ENCODE measurements at places on chromosomes 5 and 9.
A peak's percentile ranks its signal among the peaks of the same experiment; 100 is the strongest.

DNA sequence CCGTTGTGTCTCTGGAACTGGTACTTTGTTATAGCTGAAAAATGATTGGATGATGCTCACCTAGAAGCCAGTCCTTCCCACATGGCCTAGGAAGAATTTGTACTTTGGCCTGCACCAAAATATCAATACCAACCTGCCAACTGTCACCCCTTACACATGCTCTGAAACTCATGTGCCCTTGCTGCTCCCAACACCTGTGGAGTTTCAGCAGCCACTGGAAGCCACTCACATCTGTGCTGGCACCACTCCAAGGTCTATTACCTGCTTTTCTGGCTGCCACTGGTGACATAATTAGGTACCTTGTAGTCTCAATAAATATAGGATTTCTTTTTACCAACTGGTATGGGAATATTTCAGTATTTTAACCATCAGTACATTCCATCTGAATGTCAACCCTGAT lies 363.6 kb downstream of the SH3GL2 start:
- no peak for DNase-seq

DNA sequence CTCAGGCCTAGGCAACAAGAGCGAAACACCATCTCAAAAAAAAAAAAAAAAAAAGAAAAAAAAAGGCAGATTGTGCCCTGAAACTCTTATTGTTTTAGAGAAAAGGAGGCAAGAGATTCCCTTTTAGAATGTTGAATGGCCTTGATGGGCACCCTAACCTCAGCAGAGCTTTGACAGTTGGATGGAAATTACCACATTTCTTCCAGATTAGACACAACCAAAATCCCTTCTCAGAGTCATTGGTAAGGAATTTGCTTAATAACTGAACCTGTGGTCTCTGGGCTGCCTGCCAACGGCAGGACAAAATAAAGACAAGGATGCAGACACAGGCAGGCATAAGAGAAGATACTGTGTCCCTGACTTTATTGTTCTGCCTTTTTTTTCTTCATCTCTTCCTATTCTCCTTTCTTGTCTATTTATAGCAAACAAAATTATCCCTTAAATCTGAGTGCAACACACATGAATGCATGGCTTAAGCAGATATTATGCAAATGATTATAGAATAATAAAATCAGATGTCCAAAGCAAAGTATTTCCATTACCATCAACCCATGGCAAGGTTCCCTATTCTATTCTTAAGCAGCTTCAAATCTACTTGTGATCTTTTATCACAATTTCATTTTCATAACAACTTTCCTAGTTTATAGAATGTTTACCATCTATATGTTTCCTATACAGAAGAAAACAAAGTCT lies 37.3 kb upstream of the TRIO start:
- DNase-seq = no peak

- DNase-seq = no peak
These were observed 13.1 kb downstream of the NR6A1 start for GRCh38 chr9:124758061-124758460.

- no peak for DNase-seq
These were observed 17.3 kb downstream of the ADRB2 start for GRCh38 chr5:148843510-148844318.

GRCh38 chr5:123929055-123929474 lies 417.1 kb downstream of the CSNK1G3 start:
- no peak for DNase-seq

DNA sequence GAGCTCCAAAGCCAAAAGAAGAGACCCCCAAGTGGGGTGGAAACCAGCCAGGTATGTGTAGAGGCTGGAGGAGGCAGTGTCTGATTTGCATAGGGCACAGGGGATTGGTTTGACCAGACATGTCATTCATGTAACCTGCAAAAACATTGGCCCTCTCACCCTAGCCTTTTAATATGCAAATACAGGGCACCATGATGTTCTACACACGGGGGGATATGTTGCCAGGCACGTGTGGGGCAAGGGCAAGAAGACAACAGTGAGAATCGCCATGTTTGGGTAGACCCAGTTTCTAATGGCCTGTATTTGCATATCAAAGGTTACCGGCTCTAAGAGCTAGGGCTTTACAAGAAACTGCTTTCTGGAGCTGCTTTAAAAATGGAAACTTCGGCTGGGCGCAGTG lies 208.9 kb downstream of the GOLPH3 start:
- DNase-seq = peak; percentile 64

GRCh38 chr9:120734607-120735410 lies 20.5 kb upstream of the MEGF9 start:
- DNase-seq = no peak

DNA sequence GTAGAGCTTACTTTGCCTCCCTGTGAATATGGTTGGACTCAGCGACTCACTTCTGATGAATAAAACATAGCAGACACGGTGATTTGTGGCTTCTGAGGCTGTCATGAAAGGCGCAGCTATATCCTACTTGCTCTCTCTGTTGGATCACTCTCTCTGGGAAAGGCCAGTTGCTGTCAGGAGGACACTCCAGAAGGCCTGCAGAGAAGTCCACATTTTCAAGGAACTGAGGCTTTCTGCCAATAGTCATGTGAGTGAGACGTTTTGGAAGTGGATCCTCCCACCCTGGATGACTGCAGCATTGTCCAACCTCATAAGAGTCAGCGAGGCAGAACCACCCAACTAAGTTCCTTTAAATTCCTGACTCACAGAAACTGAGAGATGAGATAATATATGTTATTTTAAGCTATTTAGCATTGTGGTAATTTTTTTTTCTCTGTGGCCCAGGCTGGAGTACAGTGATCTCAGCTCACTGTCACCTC lies 156.0 kb upstream of the MAST4 start:
- no peak for DNase-seq

DNA sequence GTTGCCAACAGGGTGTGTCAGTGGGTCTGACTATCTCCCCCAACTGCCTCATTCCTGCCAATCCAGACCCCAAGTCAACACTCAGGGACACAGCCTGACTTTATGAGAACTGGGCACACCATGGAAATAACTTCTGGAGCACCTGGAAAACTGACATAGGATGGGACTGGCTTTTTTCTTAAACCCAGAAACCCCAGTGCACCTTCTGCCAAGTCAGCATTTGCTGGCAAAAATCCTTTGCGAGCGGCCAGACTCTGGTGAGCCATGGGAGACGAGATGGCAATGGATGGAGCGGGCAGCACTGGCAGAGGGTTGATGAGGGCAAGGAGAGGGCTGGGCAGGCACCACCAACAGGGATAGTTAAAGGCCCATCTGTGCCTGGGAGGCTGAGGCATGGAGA lies 114.4 kb upstream of the OSMR start:
- DNase-seq = no peak

DNA sequence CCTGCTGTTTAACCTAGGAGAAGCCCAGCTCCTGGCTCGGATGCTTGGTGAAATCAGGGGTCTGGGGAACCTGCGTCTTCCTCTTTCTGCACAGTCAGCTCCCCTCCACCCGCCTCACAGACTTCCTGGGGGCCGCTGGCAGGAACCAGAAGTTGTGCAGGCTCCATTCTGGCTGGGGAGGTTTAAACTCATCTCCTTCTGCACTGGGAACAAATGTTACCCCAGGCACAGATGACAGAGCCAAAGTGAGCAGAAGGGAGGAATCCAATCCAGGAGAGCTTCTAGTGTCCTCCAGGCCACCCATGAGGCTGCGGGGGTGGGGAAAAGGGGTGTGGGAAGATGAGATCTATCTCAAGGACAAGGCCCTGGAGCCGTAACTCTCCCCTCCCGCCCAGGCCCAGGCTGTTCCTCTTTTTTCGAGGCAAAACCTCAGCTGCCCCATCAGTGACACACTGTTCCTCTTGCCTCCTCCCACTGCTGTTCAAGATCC lies 31.2 kb downstream of the KCNMB1 start:
- peak; percentile 44 for DNase-seq

- DNase-seq = no peak
These were observed 370.8 kb downstream of the TMEM38B start for GRCh38 chr9:106065136-106065535.

- no peak for DNase-seq
These were observed 92.7 kb downstream of the SV2C start for GRCh38 chr5:76175821-76176403.

DNA sequence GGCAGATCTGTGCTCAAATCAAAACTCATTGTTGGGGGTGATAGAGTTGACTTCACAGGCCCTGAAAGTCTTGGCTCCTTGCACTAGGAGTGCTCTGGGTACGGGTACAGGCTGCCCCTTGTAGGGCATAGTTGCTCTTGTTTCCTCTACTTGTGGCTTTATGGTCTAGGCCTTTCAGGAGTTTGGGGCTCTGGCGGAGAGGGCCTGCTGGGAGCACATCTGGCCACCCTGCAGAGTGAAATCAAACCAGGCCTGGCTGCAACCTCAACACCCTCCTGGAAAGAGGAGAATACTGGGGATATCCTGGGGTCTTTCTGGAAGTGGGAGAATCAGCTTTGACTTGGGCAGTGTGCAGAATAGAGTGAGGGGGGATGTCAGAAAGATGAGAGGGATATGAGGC lies 1.5 kb downstream of the TGFBI start:
- DNase-seq = no peak

DNA sequence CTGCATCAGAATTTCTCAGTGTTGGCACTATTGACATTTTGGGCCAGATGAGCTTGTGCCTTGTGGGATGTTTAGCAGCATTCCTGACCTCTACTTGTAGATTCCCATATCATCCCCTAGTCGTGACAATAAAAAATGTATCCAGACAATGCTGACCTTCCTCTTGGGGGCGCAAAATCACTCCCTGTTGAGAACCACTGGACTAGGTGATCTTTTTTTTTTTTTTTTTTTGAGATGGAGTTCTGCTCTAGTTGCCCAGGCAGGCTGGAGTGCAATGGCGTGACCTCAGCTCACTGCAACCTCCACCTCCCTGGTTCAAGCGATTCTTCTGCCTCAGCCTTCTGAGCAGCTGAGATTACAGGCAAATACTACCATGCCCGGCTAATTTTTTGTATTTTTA lies 22.6 kb downstream of the STXBP1 start:
- DNase-seq = no peak

DNA sequence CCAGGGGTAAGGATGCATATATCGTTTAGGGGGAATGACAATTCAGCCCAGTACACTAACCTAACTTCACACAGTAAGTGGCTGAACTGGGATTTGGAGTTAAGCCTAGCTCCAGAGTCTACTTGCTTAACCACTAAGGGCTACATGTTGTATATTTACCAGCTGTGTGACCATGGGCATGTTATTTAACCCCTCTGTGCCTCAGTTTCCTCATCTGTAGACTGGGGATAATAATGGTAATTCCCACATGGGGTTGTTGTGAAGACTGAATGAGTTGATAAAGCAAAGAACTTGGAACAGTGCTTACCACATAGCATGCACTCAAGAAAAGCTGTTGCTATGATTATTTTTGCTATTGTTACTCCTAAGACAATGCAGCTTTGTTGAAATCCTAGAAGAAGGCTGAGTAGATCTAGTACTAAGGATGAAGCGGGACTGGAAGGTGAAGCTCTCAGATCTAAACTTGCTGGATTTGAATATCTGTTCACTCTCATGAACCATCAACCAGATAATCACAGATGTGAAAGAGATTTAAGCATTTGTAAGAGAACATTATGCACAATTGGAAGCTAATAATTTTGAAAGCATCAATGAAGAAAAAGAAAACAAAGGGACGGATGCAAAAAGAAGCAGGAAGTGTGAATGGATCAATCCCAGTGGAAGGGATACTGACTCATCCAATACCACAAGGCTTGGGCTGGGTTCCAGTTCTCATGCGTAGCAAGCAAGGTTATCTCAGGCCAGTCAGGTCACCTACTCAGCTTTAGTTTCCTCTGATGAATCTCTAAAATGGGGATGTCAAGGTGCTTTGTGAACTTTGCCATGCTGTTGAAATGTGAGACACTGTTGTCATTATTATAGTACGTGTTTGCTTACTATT lies 78.5 kb upstream of the TBC1D2 start:
- no peak for DNase-seq

DNA sequence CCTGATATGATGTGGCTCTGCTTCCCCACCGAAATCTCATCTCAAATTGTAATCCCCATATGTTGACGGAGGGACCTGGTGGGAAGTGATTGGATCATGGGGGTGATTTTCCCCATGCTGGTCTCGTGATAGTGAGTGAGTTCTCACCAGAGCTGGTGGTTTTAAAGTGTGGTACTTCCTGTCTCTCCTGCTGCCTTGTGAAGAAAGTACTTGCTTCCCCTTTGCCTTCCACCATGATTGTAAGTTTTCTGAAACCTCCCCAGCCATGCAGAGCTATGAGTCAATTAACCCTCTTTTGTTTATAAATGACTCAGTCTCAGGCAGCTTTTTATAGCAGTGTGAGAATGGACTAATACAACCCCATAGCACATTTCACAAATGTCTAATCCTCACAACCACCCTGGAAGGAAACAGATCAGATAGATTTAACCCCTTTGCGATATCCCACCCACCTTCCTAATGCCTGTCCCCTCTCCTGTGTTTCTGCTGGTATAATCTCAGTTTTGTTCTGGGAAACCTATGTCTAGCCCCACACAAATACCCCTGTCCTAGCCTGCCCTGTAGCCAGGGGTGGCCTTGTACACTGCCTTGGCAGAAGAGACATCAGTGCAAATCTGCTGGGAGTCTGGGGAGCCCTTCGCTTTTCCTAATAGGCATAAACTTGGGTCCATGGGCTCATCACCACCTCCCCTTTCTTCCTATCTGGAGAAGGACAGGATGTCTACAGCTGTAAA lies 157.0 kb upstream of the RAI14 start:
- no peak for DNase-seq

DNA sequence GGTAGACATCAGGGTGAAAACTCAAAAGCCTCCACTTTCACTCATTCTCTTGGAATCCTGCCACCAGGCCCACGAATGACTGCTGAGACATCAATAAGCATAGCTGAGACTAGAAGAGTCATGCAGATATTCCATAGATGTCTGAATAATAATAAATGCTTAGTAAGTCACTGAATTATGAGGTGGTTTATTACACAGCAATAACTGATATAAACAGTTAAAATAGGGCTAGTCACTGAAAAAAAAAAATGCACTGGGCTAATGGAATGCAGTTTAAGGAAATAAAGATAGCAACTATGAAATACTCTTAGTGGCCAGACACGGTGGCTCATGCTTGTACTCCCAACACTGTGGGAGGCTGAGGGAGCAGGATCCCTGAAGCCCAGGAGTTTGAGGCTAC lies 262.8 kb upstream of the CDH6 start:
- no peak for DNase-seq

DNA sequence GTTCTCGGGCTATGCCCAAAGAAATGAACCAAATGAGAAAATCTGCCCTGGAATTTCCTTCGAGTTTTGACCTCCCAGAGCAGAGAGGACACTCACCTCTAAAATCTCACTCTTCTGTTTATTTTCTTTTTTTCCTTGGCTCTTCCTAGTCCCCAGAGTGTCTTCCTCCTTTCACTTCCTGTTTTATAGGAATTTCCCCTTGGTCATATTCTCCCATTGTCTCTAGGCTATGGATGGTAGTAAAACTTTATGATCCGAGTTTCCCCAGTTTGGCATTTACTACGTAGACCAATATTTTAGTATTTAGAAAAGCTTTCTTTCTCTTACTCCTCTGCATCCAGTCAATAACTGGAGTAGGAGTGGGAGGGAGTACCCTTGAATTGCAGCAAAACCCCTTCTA lies 354.5 kb upstream of the ZNF608 start:
- DNase-seq = no peak

GRCh38 chr5:176394881-176395675 lies 6.5 kb downstream of the HIGD2A start:
- DNase-seq = no peak

- no peak for DNase-seq
These were observed 104.4 kb upstream of the CXCL14 start for GRCh38 chr5:135683189-135683588.

GRCh38 chr5:106006242-106006641 lies 1664.5 kb downstream of the EFNA5 start:
- DNase-seq = no peak
